Cerebellar cortex (tissue), 1 donor: ENCODE measurements at places on chromosomes 16 and 17.

DNA sequence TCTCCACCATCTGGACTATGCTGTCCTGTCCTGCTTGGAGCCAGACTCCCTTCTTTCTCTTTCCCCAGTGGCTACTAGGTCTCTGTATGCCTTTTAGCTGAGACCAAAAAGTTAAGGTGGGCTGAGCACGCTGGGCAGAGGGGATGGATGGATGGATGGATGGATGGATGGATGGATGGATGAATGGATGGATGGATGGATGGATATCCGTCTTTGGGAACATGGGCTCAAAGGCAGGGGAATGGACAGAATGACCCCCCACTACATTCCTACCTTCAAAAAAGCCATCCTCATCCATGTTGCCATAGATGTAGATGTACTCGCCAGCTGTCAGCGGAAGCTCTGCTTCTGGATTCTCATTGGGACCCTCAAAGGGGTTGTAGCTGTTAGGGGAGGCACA, 12.8 kb downstream of the TSPOAP1 start:
- DNase-seq, result no peak

DNA sequence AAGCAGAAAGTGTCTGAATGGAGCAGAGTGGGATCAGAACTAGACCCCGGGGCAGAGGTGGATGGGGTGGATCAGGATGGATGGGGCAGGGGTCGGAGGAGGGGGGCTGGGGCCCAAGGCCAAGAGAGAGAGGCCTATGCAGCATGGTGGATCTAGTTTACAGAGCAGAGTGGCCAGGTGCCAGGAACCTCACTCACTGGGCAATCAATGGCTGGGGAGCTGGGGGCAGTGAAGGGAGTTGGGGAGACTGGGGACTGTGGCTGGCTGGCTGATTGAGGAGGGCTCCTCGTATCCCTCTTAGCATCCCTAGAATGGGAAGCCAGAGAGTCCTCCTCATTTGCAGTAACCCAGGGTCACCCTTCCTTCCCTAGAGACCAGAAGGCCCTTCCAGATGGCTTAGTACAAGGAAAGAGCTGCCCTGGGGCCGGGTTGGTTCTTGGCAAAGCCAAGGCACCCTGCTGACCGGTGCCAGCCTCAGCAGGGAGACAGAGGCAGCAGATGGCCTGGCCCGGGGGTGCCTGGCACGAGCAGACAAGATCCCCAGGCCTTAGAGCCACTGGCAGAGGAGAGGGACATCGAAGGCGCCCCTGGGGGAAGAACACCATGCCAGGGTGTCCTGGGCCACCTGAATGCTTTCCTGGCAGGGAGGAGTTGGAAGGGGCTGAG, 36.8 kb downstream of the SRCIN1 start:
- peak; percentile 75 for DNase-seq

DNA sequence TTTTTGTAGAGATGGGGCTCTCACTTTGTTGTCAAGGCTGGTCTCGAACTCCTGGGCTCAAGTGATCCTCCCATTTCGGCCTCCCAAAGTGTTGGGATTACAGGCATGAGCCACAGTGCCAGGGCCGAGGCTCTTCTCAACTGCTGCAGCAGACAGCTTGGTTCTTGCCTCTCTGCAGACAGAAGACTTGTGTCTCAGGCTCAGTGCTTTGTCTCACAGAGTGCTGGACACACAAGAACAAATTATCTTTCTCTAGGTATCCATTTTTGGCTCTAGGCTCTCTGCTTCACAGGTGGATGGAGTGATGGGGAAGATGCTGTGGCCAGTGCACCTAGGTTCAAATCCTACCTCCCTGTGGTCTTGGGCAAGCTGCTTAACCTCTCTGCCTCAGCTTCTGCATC, 80.8 kb upstream of the RNU2-1 start:
- peak; percentile 28 for DNase-seq

GRCh38 chr16:84647828-84648594, at the start of gene KLHL36:
KLHL36 (plus strand) TSS chr16:84648511; CDS start chr16:84650868, 2,357 bp downstream.
- DNase-seq, result peak; percentile 19

GRCh38 chr17:57706761-57707160, 38.3 kb downstream of the CCDC182 start:
- DNase-seq, result no peak

GRCh38 chr16:68417711-68418301, 30.5 kb downstream of the SMPD3 start:
- peak; percentile 28 for DNase-seq

GRCh38 chr16:19757026-19757425, 39.0 kb downstream of the IQCK start:
- DNase-seq, result no peak

- no peak for DNase-seq
Observed at GRCh38 chr17:65226227-65226626, 89.1 kb downstream of the RGS9 start.

GRCh38 chr16:3012828-3013420, at the start of gene CLDN9:
CLDN9 (plus strand) TSS chr16:3012923; CDS start chr16:3013363, 440 bp downstream.
- DNase-seq, result no peak

- no peak for DNase-seq
Observed at GRCh38 chr16:57379579-57379978, 7.3 kb downstream of the CX3CL1 start.

GRCh38 chr16:10180042-10180770, 2.0 kb downstream of the GRIN2A start:
- DNase-seq, result no peak

DNA sequence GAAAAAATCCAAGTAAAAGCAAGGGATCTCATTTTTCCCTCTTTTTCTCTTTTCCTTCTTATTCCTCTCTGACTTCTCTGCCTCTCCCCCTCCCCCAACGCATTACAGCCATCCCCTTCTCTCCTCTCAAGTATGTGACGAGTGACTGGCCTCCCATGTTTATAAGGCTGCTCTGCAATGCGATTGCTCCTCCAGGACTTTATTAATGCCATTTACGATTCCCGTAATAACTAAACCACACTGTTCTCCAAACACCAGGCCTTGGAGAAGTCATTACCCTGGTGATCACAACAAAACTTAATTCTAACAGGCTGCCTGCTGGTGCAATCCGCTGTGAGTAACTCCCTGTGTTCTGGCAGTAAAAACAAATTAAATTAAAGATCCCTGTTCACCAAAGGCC, 88.8 kb downstream of the HS3ST3B1 start:
- no peak for DNase-seq

DNA sequence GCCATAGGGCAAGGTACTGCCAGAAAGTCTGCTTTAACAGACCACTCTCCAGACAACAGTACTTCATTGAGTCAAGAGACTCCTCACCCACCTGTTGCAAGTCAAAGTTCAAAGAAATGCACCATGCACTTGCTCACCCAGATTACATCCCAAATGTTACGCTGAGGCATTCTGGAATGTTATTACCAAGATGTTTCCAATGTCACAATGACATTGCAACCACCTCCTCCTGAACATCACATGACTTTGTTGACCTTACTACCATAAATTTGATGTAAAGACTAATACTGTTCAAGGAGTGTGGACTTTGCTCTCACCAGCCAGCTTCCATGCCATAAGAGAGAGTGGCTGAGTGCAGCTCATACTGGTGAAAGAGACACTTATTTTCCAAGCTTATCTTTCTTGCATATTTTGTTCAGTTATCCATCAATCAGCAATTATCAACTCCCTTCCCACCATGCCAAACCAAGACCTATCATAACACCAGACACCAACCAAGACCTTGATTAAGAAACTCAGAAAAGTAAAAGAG, 58.5 kb upstream of the BCAR1 start:
- DNase-seq, result no peak

- DNase-seq, result no peak
Observed at GRCh38 chr17:1021147-1021546, 24.2 kb downstream of the TIMM22 start.

GRCh38 chr16:58269526-58269925, 25.3 kb downstream of the PRSS54 start:
- no peak for DNase-seq

- no peak for DNase-seq
Observed at GRCh38 chr17:75338335-75338734, 49.1 kb upstream of the SLC25A19 start.

- no peak for DNase-seq
Observed at GRCh38 chr16:53083119-53083518, 28.3 kb downstream of the CHD9 start.

DNA sequence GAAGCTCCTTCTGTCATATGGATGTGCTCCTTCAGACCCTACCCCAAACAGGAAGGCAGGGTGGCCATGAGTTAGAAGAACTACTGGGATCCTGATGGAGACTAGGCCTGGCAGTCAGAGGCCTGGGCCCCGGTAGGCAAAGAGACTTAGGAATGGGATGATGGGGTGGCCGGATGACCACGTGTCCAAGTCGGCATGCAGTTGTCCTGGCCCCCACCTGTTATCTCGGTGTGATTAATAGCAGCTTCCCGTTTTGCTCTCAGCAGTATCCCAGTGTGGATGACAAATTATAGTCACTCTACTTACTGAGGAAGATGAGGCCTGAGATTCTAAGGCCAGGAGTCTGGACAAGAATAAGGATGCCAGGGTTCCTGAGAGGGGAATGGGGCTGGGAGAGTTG, 1.5 kb downstream of the TNFSF12 start:
- no peak for DNase-seq

DNA sequence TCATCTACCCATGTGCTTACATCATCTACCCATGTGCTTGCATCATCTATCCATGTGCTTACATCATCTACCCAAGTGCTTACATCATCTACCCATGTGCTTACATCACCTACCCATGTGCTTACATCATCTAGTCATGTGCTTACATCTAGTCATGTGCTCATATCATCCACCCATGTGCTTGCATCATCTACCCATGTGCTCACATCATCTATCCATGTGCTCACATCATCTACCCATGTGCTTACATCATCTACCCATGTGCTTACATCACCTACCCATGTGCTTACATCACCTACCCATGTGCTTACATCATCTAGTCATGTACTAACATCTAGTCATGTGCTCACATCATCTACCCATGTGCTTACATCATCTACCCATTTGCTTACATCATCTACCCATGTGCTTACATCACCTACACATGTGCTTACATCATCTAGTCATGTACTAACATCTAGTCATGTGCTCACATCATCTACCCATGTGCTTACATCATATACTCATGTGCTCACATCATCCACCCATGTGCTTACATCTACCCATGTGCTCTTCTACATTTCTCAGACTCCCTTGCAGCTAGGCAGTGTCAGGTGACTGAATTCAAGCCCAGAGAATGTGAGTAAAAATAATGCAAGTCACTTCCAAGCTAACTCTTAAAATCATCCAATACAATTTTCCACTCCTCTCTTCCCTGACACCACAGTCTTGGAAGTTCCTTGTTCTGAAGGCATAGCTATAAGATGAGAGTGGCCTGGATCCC, 196.8 kb downstream of the CBLN1 start:
- no peak for DNase-seq

GRCh38 chr17:41347869-41348760, 2.5 kb downstream of the KRT33A start:
- no peak for DNase-seq

DNA sequence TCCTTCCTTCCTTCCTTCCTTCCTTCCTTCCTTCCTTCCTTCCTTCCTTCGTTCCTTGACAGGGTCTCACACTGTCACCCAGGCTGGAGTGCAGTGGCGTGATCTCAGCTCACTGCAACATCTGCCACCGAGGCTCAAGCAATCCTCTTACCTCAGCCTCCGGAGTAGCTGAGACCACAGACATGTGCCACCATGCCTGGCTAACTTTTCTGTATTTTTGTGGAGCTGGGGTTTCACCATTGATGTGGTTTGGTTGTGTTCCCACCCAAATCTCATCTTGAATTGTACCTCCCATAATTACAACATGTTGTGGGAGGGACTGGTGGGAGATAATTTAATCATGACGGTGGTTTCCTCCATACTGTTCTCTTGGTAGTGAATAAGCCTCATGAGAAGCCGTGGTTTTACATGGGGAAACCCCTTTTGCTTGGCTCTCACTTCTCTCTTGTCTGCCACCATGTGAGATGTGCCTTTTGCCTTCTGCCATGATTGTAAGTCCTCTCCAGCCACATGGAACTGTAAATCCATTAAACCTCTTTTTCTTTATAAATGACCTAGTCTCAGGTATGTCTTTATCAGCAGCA, 90.3 kb upstream of the MPHOSPH6 start:
- DNase-seq, result no peak
